Hematopoietic multipotent progenitor cell treated with erythropoietin and hydrocortisone succinate and interleukin-3 and kit ligand, for 6 days (in vitro differentiated cells): ENCODE measurements at places on chromosomes 7 and 10.
A peak's percentile ranks its signal among the peaks of the same experiment; 100 is the strongest.

DNA sequence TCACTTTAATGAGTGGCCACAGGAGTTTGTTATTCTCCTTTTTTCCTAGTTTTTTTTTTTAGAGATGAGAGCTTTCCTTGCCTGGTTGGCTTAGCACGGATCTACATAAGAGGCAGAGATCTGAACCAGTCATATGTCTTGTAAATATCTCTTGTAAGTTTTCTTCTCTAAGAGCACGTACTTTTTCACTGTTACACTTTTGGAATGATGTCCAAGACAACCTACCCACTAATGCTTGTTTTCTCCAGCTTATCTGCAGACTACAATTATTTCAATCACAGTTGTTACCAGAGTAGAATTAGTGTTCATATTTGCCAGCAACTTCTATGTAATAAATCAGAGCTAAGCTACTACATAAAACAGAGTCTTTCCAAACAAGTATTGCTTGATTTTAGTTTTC, 444.6 kb downstream of the KCNMA1 start:
- no peak for DNase-seq

DNA sequence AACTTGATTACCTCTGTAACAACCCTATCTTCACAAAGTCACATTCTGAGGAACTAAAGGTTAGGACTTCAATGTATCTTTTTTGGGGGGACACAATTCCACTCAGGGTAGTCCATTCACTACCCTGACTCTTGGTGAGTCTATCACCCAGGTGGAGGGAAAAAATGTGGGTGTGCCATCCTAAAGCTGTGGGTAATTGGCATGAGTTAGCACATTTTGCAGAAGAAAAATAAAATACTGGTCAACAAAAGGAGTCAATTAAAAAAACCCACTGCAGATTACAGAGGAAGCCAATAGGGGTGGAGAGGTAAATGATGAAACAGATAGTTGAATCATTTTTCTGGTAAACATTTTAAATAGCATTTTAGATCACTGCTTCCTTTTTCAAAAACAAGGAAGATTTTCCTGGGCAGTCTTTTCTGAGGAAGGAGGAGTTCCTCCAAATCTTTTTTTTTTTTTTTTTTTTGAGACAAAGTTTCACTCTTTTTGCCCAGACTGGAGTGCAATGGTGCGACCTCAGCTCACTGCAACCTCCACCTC, 5.1 kb upstream of the BLVRA start:
- peak; percentile 54 for DNase-seq

DNA sequence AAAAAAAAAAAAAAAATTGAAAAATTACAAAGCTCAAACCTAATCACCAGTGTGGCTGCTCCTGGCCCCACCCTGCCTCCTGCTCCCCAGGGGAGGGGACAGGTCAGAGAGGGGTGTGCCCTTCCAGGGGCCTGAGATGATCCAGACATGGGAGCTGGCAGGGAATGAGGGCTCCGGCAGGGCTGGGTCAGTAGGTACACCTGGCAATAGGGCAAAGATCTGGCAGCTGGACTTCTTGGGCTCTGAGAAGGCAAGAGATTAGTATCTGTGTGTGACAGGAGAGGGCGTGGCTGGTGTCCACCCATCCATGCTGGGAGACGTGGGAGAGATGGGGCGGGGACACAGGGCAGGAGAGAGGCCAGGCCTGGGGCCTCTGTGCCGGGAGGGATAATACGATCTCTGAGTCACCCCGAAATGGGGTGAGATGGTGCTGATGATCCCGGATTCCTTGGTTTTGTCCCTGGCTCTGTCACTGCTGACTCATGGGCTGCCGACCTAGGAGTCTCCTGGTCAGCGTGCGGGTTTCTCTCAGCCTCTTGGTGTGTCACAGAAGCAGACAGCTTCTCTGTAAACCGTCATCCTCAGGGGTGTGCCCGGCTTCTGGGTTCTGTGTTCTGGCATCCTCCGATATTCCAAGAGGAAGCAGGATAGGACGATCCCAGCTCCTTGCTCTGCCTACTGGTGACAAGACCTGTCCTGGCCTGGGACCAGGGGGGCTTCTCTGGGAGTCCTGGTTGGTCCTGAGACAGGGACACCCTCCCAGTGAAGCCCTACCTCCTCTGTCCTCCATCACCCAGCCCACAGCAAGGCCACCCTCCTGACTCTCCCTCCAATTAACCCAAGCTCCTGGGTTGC, 8.2 kb upstream of the CLDN4 start:
- DNase-seq = peak; percentile 75

- peak; percentile 83 for DNase-seq
These were observed 12.6 kb downstream of the DHX32 start for GRCh38 chr10:125868372-125868975.

- no peak for DNase-seq
These were observed 122.8 kb upstream of the CTTNBP2 start for GRCh38 chr7:117995850-117996650.

DNA sequence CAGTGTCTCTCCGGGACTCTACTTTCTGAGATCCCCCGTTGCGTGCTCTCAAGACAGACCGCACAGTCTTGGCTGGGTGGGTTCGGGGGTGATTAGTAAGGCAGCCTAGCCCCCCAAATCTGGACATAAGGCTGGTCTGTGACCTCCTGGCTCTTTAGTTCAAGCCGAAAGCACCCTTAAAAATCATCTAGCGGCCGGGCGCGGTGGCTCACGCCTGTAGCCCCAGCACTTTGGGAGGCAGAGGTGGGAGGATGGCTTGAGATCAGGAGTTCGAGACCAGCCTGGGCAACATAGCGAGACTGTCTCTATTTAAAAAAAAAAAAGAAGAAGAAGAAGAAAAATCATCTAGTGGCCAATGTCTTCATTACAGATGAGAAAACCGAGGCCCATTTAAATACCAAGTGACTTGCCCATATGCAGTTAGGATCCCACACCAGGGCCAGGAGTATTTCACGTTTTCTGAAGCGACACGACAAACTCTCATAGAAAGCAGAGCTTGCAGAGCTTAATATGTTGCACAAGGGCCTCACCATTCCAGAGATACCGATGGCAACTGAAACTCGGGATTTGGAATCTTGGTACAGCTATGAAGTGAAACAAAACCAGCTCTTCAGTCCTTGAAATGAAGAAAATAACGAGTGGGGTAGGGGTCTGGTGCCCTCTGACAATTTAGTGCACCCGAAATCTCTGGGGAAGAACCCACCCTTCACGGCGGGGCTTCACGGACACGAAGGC, 703 bp upstream of the HILPDA start:
- peak; percentile 52 for DNase-seq

GRCh38 chr7:87858417-87859100, 17.6 kb downstream of the SLC25A40 start:
- DNase-seq = no peak

GRCh38 chr10:94324609-94325233, 38.0 kb downstream of the NOC3L start:
- no peak for DNase-seq

GRCh38 chr7:76332078-76332477, 26.7 kb downstream of the YWHAG start:
- no peak for DNase-seq

DNA sequence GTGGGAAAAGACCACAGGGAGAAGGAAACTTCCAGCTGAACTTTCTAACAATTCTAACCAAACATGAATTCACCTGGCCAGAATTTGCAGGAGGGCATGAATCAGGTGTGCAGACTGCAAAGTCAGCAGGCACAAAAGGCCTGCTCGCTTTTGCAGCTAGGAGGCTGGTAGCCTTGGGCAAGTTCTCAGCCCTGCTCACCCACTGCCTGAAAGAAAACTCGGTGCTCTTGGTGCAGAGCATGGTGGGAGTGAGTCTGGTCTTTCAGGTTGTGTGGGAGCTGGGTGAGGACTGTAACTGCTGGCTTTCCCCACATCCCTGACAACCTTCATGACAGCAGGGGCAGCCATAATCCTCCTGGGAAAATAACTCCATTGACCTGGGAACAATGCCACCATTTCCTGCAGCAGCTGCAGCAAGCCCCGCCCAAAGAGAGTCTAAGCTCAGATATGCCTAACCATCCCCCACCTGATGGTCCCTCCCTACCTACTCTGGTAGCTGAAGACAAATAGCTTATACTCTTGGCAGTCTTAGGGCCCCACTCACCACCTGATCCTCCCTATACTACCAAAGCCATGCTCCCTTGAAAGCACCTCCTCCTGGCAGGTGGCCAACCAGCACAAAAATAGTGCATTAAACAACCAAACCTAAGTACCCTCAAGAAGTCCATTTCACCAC, 31.6 kb downstream of the ZNF117 start:
- no peak for DNase-seq

DNA sequence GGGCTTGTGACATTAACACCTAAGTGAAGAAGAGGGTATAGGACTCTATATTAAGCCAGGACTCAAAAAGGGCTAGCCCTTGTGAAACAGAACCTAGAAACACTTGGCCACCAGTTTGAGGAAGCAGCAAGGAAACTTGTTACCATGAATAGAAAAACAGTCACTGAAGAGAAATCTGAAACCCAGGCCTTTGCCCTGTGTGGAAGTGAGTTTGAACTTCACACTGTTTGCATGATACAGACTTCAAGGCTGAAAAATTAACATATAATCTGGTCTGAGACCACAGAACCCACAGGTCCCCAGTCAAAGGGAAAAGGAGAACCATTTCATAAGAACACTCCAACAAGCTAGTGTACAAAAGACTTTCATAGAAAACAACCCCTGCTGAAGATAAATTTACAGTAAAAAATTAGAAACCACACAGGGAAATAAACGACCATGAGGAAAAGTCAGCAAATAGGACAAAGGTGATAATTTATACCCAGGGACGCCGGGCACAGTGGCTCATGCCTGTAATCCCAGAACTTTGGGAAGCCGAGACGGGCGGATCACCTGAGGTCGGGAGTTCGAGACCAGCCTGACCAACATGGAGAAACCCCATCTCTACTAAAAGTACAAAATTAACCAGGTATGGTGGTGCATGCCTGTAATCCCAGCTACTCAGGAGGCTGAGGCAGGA, 76.1 kb downstream of the SKIDA1 start:
- DNase-seq = peak; percentile 26

DNA sequence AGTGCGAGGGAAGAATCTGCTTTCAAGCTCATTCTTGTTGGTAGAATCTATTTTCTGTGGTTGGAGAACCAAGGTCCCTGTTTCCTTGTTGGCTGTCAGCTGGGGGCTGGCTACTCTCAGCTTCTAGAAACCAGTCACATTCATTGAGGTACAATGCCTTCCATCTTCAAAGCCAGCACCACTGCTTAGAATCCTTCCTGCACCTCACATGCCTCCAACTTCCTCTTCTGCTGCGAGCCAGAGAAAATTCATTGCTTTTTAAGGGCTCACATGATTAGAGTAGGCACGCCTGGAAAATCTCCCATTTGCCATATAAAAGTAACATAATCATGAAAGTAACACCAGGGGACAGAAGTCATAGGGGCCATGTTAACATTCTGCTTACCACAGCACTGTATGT, 28.7 kb downstream of the TES start:
- no peak for DNase-seq

DNA sequence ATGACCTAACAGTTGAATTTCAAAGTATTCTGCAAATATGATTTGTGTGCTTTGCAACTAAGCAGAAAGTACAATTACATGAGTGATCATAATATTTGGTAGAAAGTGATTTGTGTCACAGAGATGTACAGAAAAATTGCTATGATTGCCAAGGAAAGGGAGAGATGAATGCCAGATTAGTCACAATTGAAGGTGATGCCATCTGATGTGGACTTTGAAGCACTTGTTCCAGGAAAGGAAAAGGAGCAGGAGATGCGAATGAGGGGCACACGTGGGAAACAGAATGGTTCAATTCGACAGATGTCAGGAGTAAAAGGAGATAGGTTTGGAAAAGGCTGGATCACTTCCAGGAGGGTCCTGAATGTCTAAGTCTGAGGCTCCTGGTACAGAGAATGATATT, 153.1 kb upstream of the LAMB4 start:
- DNase-seq = no peak

GRCh38 chr10:283916-284356, 148.7 kb downstream of the ZMYND11 start:
- no peak for DNase-seq

DNA sequence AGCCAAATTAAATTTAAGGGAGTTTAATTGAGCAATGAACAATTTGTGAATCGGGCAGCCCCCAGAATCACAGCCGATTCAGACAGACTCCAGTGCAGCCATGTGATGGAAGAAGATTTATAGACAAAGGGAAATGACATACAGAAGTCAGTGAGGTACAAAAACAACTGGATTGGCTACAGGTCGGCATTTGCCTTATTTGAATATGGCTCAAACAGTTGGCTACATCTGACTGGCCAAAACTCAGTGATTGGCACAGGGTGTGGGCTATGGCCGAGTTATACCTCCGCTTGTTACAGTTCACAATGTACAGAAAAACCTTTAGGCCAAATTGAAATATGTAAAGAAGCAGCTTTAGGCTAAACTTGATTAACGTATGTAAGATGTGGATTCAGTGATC, 30.8 kb upstream of the EIF4H start:
- no peak for DNase-seq

DNA sequence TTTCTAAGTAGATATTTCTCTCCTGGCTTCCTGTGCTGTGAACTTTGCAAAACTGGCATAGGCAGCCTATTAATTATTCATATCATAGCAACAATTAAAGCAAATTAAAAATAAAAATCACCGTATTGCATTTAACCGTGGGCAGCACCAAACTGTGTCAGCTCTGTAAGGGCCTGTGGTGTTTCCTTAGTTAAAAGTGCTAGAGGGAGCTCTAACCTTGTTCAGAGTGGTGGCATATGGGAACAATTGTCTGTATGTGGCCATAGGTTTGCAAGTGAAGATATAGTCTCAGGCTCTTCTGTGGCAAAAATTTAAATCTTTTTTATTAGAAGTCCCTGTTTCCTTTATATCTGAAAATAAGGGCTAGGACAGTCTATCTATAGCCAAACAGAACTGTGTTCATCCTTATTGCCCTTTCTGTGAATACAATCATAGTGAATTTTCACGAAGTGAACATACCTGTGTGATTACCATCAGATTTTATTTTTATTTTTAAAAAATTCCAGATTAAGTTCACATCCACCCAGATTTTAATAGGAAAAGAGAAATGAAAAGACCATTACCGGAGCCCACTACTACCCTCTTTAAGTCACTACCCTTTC, 92.6 kb downstream of the POLL start:
- DNase-seq = peak; percentile 78

DNA sequence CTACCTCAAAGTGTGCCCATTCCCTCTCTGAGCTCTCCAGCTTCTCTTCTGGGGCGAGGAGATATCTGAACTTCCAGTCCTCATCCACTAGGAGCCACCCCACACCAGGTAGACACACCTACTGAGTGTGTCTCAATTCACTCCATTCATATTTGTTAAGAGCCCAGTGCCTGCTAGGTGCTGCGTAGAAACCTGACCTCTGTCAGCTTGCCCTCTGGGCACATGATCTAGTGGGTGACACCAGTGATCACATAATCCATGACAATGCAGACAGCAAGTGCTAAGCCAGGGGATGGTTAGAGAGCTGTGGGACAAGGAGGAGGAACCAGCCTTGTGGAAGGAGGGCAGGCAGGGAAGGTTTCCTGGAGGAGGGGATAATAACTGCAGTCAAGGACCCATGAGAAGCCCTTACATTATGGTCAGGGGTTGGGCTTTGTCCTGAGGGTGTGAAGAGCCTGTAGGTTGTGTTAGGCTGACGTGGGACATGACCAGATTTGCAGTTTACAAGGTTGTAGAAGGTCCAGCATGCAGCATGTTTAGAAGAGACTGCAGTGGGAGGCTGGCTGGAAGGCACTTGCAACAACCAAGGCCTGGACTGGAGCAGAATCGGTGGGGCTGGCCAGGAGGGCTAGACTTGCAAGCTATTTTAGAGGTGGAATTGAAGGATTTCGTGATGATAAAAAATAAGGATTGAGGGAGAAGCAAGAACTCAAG, 81.8 kb downstream of the COL13A1 start:
- no peak for DNase-seq

GRCh38 chr7:3120513-3120912, 76.8 kb upstream of the CARD11 start:
- DNase-seq = no peak
